Occipital lobe (tissue), 3 donors: ENCODE measurements at places on chromosomes 7 and 10. TPM values are rescaled to one million over a fixed set of nuclear protein-coding genes. Genes with fewer than 3 reads are reported as not detected.

Gene UPK3BL2
- total RNA-seq, result 1.4 TPM

Gene PRF1
- not detected for total RNA-seq

Gene HMX2
- total RNA-seq, result not detected

Gene MOGAT3
- total RNA-seq, result not detected
